Lower lobe of right lung (tissue), 2 donors: ENCODE measurements at places on chromosomes 3 and 15. TPM values are rescaled to one million over a fixed set of nuclear protein-coding genes. Genes with fewer than 3 reads are reported as not detected.

The LRRIQ4 gene
- not detected for total RNA-seq

The CLSTN2 gene
- total RNA-seq: 4.5 TPM

The KIF7 gene
- total RNA-seq: 1.5 TPM

The SAMMSON gene
- not detected for total RNA-seq

The TERC gene
- 2.9 TPM for total RNA-seq

- DNase-seq: no peak
- no peaks in the 10 kb centered on the region for H3K36me3 ChIP-seq
- H3K27ac ChIP-seq: no peak overlapping the region
- no peak overlapping the region for H3K4me3 ChIP-seq
- H3K27me3 ChIP-seq: no peaks in the 10 kb centered on the region
Measured at GRCh38 chr3:82196645-82197044, 435.2 kb upstream of the GBE1 start.

DNA sequence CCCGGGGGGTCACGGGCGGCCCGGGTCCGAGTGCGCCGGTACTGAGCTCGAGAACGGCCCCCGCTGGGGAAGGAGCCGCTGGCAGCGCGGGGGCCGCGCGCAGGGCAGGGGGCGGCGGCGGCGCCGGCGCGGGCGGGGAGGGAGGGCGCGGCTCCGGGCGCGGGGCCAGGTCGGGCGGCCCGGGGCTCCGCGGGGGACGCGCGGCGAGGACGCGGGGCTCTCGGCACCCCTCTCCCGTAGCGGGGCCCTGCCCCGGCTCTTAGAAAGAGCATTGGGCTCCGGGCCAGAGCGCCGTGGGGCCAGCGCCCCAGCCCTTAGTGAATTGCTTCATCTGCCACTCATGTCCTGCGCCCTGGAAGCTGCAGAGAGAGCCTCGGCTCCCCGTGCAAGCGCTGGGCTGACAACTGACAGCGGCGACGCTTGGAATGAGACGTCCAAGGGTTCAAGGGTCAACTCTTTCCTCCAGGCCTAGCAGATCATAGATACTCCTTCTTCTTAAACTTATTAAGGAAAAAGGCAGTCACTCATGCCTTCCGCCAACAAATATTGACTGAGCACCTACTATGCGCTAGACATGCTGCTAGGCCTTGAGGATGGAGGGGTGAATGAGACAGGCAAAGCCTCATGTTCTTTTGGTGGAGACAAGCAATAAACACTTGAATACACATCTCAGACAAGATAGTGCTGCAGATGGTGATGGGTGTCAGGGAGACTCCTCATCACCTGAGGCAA lies 140.8 kb downstream of the SMAD6 start:
- peak overlapping the region; percentile 53 for H3K4me3 ChIP-seq
- H3K27me3 ChIP-seq: no peaks in the 10 kb centered on the region
- DNase-seq: peak; percentile 91

DNA sequence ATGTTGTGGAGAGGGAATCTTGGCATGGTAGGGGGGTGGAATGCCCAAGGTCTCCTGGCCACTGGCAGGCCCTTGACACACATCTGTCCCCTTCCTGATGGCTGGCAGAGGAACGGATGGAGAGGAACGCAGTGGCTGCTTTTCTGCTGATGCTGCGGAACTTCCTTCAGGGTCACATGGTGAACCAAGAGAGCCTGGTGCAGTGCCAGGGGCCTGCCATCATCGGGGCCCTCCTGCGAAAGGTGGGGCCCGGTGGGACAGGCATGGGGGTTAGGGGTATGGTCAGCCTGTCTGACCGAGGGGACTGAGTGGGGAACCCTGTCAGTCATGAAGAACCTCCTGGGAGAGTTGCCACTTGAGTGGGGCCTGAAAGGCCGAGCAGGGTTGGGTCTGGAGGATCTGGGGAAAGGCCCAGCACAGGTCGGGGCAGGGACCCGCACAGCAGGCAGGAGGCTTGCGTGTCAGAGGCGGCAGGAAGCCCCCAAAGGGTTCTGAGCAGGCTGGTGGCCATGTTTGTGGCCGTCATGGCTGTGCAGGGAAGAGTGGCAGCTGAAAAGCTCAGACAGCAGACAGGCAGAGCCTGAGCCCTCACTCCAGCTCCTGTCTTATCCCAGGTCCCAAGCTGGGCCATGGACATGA lies 18.1 kb downstream of the NBEAL2 start:
- H3K27ac ChIP-seq: no peak overlapping the region
- H3K4me3 ChIP-seq: no peak overlapping the region
- peaks cover 9% of the 10 kb centered on the region for H3K4me1 ChIP-seq
- H3K36me3 ChIP-seq: peaks cover 98% of the 10 kb centered on the region
- DNase-seq: peak; percentile 40
- no peaks in the 10 kb centered on the region for H3K27me3 ChIP-seq

GRCh38 chr15:65583701-65584100 lies 27.2 kb downstream of the INTS14 start:
- H3K36me3 ChIP-seq: peaks cover 99% of the 10 kb centered on the region
- no peaks in the 10 kb centered on the region for H3K27me3 ChIP-seq
- H3K4me1 ChIP-seq: peaks cover 6% of the 10 kb centered on the region
- no peak overlapping the region for H3K4me3 ChIP-seq
- DNase-seq: no peak

GRCh38 chr3:161233557-161233956 lies 12.4 kb downstream of the NMD3 start:
- H3K4me1 ChIP-seq: peaks cover 5% of the 10 kb centered on the region
- H3K4me3 ChIP-seq: no peak overlapping the region
- DNase-seq: no peak
- no peak overlapping the region for H3K27ac ChIP-seq
- H3K27me3 ChIP-seq: no peaks in the 10 kb centered on the region
- peaks cover 79% of the 10 kb centered on the region for H3K36me3 ChIP-seq

DNA sequence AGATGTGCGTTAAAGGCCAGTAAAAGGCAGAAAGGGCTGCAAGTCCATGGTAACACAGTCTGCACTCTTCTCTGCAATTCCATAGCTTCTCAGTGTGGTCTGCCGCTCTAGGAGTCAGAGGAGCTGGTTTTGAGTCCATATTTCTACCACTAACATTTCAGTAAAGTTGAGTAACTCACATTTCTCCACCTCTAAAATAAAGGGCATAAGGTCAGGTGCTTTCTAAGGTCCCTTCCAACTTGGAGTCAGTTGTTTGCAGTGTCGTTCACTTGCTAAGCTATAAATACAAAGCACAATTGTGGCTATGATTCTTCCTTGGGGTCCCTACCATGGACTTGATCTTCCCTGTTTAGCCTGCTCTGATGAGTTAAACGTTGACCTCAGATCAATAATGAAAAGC lies 171.1 kb downstream of the P3H2 start:
- peaks cover 3% of the 10 kb centered on the region for H3K27me3 ChIP-seq
- no peak for DNase-seq

- no peaks in the 10 kb centered on the region for H3K27me3 ChIP-seq
- no peak overlapping the region for H3K4me3 ChIP-seq
- no peak overlapping the region for H3K27ac ChIP-seq
- no peak for DNase-seq
- peaks cover 52% of the 10 kb centered on the region for H3K4me1 ChIP-seq
Measured at GRCh38 chr15:93031103-93031464, 57.9 kb downstream of the RGMA start.

DNA sequence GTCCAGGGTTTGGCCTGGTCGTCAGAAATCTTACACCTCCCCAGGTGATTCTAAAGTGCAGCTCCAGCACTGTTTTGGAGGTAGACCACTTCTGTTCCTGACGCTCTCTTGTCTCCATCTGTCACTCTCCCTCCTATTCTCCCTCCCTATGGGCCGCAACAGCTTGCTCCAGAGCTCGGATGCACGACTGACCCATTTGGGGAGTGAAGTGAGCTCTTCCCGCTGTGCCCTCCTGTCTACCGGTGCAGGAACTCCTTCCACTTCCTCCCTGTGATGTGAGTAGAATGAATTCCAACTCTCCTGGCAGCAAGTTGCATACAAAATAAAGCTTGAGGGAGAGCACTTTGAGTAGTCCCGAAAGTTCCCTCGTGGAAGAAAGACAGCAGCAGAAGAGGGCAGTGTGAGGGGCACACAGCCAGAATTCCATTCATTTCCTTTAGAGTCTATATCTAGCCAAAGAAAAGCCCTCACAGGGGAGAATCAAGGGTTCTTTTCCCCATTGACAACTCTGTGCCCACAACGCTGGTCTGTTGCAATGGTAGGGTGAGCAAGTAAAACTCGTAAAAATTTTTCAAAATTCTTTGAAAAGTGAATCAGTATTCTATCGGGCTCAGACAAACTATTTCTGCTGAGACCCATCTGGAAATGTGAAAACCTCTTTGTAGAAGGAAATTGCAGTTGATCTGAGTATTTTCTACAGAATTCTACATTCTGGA lies 39.9 kb upstream of the BDH1 start:
- DNase-seq: no peak

DNA sequence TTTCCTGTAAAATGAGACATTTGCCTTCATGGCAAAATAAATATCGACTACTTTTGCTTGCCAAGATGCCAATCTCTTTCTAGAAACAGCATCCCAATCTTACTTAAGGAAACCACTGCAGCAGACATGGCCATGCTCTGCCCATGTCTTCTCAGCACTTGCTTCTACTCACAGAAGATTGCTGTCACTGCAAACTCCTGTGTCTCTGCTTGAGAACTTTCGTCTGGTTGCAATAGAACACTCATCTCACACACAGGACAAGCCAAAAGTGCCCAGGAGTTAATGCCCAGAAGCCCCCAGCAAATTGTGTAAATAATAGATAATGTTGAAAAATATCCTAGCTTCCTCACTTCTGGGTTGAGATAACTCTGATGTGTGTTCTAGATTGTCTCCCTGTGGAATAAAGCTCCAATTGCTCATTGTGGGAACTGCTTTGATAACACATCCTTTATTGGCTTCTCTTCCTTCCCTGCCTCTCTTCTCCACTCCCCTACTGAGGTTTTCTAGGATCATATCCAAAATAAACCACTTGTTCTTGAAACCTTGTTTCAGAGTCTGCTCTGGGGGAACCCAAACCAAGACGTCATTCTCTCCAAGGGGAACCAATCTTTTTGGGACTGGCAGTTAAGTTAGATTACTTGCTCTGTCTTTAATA lies 156.3 kb upstream of the STRIT1 start:
- H3K4me1 ChIP-seq: no peaks in the 10 kb centered on the region
- no peak overlapping the region for H3K27ac ChIP-seq
- no peaks in the 10 kb centered on the region for H3K36me3 ChIP-seq
- DNase-seq: no peak
- H3K4me3 ChIP-seq: no peak overlapping the region

DNA sequence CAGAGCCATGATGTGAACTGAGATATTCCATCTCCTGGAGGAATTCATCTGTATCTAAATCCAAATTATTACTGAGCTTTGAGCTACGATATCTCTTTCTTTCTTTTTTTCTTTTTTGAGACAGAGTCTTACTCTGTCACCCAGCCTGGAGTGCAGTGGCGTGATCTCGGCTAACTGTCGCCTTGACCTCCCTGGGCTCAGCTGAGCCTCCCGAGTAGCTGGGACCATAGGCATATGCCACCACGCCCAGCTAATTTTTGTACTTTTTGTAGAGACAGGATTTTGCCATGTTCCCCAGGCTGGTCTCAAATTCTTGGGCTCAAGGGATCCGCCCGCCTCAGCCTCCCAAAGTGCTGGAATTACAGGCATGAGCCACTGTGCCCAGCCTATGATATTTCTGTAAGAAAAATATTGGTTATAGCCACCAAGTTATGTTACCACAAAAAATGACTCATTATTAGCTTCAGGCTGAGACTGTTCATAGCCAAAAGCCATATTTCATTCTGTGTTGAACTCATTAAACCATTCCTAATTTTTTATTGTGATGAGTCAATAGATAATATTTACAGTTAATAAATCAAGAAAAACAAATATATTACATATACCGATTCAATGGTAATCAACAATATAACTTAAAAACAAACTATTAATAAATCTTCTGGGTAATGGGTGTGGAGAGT lies 27.1 kb upstream of the SLC30A4 start:
- H3K4me3 ChIP-seq: no peak overlapping the region
- H3K36me3 ChIP-seq: no peaks in the 10 kb centered on the region
- no peak for DNase-seq
- no peak overlapping the region for H3K27ac ChIP-seq
- no peaks in the 10 kb centered on the region for H3K27me3 ChIP-seq
- no peaks in the 10 kb centered on the region for H3K4me1 ChIP-seq

- H3K27me3 ChIP-seq: no peaks in the 10 kb centered on the region
- peaks cover 29% of the 10 kb centered on the region for H3K4me1 ChIP-seq
- H3K27ac ChIP-seq: peak overlapping the region; percentile 79
- H3K36me3 ChIP-seq: peaks cover 29% of the 10 kb centered on the region
Measured at GRCh38 chr3:10015461-10015904, 10.8 kb upstream of the FANCD2 start.

- H3K36me3 ChIP-seq: no peaks in the 10 kb centered on the region
- no peak overlapping the region for H3K4me3 ChIP-seq
- no peaks in the 10 kb centered on the region for H3K27me3 ChIP-seq
- no peaks in the 10 kb centered on the region for H3K4me1 ChIP-seq
- H3K27ac ChIP-seq: no peak overlapping the region
Measured at GRCh38 chr3:83877910-83878309, 1080.9 kb upstream of the CADM2 start.

- H3K27me3 ChIP-seq: no peaks in the 10 kb centered on the region
- peaks cover 56% of the 10 kb centered on the region for H3K4me1 ChIP-seq
- H3K27ac ChIP-seq: peak overlapping the region; percentile 38
- H3K36me3 ChIP-seq: peaks cover 29% of the 10 kb centered on the region
Measured at GRCh38 chr15:52653431-52653964, 25.7 kb downstream of the ATOSA start.

- H3K27ac ChIP-seq: no peak overlapping the region
- H3K27me3 ChIP-seq: no peaks in the 10 kb centered on the region
- peaks cover 10% of the 10 kb centered on the region for H3K36me3 ChIP-seq
- no peak overlapping the region for H3K4me3 ChIP-seq
- H3K4me1 ChIP-seq: no peaks in the 10 kb centered on the region
Measured at GRCh38 chr3:184354121-184354728, 7.2 kb downstream of the CLCN2 start.
